ENCODE measurements at places on chromosomes 12 and 14.

GRCh38 chr14:92670160-92670559 is 78.3 kb downstream of the LGMN start:
- DNase-seq = no peak

- no peak for DNase-seq
Measured at GRCh38 chr12:43277651-43278540, 274.1 kb downstream of the ADAMTS20 start.

- DNase-seq = no peak
Measured at GRCh38 chr14:88281447-88281846, 41.6 kb downstream of the KCNK10 start.

GRCh38 chr12:113504917-113505316 is 33.2 kb upstream of the LHX5 start:
- DNase-seq = no peak

GRCh38 chr12:56661560-56661959 is 15.8 kb upstream of the ATP5F1B start:
- no peak for DNase-seq

- DNase-seq = no peak
Measured at GRCh38 chr14:54570047-54570446, 3.1 kb downstream of the SAMD4A start.

GRCh38 chr12:45122768-45123380 is 72.0 kb upstream of the DBX2 start:
- no peak for DNase-seq

All from GM12891 (cell line).